ENCODE measurements at places on chromosomes 4 and X. TPM values are rescaled to one million over a fixed set of nuclear protein-coding genes. Genes with fewer than 3 reads are reported as not detected.

GRCh38 chrX:10379878-10380277 is 223.1 kb downstream of the CLCN4 start:
- H3K4me1 ChIP-seq, result no peaks in the 10 kb centered on the region
- DNase-seq, result peak; percentile 40
- H3K36me3 ChIP-seq, result no peaks in the 10 kb centered on the region
- H3K4me3 ChIP-seq, result no peak overlapping the region
- no peak overlapping the region for H3K27ac ChIP-seq
- H3K27me3 ChIP-seq, result no peaks in the 10 kb centered on the region

DNA sequence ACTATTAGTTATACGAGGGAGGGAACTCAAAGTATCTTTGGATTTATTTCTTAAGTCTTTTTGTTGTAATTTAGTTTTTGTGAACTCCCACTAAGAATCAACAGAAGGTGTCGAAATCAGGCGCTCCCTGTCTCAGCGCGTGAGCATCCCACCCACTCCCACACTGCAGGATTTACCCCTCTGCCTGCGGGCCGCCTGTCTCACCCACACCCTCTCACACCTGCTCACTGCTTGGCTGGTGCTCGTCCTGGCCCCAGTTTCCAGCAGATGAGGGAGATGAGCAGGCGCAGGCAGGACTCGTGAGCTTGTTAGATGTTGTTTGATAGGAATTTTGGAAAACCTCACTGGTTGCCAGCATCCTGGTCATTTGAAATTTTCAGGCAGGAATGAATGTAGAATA is 20.8 kb upstream of the HGFAC start:
- no peak overlapping the region for H3K4me3 ChIP-seq
- no peaks in the 10 kb centered on the region for H3K4me1 ChIP-seq
- H3K27ac ChIP-seq, result no peak overlapping the region
- H3K27me3 ChIP-seq, result no peaks in the 10 kb centered on the region
- H3K36me3 ChIP-seq, result no peaks in the 10 kb centered on the region

DNA sequence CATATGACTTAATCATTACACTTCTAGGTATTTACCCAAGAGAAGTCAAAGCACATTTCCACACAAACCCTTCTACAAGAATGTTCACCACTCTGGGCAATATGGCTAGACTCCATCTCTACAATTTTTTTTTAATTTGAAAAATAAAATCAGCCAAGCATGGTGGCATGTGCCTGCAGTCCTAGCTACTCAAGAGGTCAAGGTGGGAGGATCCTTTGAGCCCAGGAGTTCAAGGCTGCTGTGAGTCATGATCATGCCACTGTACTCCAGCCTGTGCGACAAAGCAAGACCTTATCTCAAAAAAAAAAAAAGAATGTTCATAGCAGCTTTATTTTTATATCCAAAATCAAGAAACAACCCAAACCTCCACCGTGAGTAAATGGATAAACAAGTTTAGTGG is 70.3 kb upstream of the MBNL3 start:
- peaks cover 2% of the 10 kb centered on the region for H3K27me3 ChIP-seq
- no peak overlapping the region for H3K4me3 ChIP-seq
- no peak for DNase-seq
- H3K36me3 ChIP-seq, result no peaks in the 10 kb centered on the region

- H3K36me3 ChIP-seq, result no peaks in the 10 kb centered on the region
- no peaks in the 10 kb centered on the region for H3K27me3 ChIP-seq
- H3K4me3 ChIP-seq, result no peak overlapping the region
- peak; percentile 2 for DNase-seq
- H3K4me1 ChIP-seq, result no peaks in the 10 kb centered on the region
Observed at GRCh38 chrX:70769659-70770227, 138.8 kb downstream of the TEX11 start.

DNA sequence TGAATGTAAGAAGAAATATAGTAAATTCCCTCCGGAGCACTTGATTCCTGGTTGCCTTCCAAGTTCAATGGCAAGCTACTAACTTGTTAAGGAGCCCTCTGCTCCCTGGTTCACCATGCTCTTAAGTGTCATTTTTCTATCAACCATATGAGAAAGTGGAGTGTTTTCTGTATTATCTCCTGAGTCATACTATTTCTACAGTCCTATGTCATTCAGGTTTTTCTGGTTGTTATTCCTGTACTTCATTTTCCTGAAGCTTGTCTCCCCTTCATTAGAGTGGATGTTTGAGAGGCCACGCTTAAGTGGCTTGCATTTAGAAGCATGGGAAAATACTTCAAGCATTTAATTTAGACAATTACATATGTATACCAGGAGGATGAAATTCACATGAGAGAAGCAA is 14.7 kb upstream of the EPGN start:
- H3K27ac ChIP-seq, result no peak overlapping the region
- H3K27me3 ChIP-seq, result no peaks in the 10 kb centered on the region
- no peak overlapping the region for H3K4me3 ChIP-seq
- no peak for DNase-seq

- peaks cover 18% of the 10 kb centered on the region for H3K4me1 ChIP-seq
- H3K27me3 ChIP-seq, result no peaks in the 10 kb centered on the region
- H3K27ac ChIP-seq, result no peak overlapping the region
- no peak for DNase-seq
Observed at GRCh38 chr4:1872870-1873269, 1.7 kb downstream of the NSD2 start.

DNA sequence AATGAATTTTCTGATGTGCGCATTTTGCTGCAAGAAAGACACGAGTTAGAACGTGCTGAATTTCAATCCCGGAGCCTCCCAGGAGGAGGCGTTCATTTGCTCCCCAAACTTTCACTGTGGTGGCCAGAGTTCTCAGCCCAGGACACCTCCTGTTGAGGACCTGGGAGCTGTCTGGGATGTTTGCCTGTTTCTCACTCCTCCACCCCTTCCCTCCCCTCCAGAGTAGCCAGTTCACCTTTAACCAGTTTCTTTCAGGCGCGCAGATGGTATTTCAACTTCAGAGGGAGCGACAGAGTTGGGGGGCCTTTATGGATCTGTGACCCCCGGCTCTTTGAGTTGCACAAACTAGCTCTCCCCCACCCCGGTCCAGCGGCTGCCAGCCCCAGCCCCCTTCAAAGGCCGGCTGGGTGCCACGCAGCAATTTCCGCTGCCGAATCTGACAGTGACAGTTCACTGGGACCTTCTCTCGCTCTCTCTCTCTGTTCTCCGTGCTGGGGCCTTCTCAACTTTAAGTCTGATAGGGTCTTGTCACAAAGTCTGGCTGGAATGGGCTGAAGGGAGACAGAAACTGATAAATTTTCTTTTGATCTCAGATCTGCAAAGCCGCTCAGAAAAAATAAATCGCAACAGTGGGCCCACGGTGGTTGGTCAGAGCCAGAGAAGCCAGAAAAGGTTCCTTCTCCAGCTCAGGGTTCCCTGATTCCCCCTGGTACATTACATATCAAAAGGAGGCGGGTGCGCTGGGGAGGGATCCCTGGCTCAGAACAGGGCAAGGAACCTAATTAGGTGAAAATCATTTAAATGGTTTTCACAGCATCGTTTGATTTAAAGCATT is 100.0 kb upstream of the STX18 start:
- no peak overlapping the region for H3K27ac ChIP-seq
- no peaks in the 10 kb centered on the region for H3K4me1 ChIP-seq
- H3K27me3 ChIP-seq, result no peaks in the 10 kb centered on the region
- H3K36me3 ChIP-seq, result no peaks in the 10 kb centered on the region
- no peak overlapping the region for H3K4me3 ChIP-seq

- DNase-seq, result no peak
- H3K36me3 ChIP-seq, result no peaks in the 10 kb centered on the region
- H3K4me1 ChIP-seq, result no peaks in the 10 kb centered on the region
- no peaks in the 10 kb centered on the region for H3K27me3 ChIP-seq
Observed at GRCh38 chr4:21848021-21848420, 100.6 kb downstream of the KCNIP4 start.

DNA sequence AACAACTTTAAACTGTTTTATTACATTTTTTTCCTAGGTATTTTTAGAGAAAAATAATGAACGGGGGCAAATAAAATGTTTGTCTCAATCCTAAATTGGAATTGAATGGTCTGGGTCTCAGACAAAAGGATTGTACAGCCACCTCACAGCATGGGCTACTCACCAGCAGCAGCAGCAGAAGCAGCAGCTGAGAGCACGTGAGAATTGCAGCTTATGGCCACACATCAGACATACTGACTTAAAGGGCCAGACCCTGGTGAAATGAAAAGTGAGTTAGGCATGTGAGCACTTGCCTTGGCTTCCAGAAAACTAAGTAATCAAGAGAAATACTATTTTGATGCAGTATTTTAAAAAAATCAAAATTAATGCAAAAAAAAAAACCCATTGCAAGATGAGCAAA is 56.6 kb downstream of the AASDH start:
- no peak for DNase-seq
- H3K4me3 ChIP-seq, result no peak overlapping the region
- no peaks in the 10 kb centered on the region for H3K36me3 ChIP-seq

DNA sequence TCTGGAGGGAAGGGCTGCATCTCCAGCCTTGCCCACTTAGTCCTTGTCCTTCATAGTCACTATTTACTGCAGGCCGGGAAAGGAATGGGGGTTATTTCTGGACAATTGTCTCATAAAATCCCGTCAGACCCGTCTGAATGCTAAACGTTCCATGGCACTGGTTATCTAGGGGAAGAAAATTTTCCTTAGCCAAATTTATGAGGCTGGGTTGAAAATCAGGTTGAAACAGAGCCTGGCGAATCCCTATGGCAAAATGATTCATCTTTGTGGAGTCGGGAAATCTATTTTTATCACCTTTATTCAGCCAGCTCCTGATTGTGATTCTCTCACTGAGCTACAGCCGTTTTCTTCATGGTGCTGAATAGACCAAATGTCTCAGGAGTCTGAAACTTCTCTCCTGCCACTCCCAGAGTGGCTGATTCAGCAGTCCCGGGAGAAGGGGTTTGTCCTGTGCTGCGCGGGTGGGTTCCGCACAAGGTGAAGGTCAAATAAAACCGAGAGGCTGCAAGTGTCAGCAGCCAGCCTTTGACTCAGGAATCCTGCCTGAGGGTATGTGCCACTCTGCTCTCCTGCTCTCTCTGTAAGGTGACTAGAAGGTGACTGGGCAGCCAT is 1.0 kb downstream of the LIMCH1 start:
- H3K36me3 ChIP-seq, result no peaks in the 10 kb centered on the region
- no peaks in the 10 kb centered on the region for H3K27me3 ChIP-seq
- H3K4me3 ChIP-seq, result no peak overlapping the region
- H3K4me1 ChIP-seq, result peaks cover 2% of the 10 kb centered on the region

- no peaks in the 10 kb centered on the region for H3K27me3 ChIP-seq
Observed at GRCh38 chr4:53043891-53044650, 182.0 kb downstream of the RASL11B start.

DNA sequence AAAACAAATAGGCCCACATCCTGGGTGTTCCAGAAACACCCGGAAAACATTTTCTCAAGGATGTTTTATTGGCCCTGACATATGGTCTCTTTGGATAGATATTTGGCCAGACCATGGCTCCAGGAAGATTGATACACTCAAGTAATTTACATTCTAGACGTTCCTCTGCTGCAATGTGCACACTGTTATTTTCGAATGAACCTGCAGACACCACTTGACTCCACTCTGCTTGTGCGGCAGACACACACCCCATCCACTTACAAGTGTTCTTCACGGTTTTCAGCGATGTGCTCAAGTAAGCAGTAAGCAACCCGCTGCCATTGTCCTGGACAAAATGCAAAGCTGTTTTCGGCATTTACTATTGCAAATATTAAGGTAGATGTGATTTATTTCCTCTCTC is 12.0 kb upstream of the GPM6A start:
- H3K36me3 ChIP-seq, result no peaks in the 10 kb centered on the region
- H3K27me3 ChIP-seq, result no peaks in the 10 kb centered on the region
- DNase-seq, result no peak
- no peaks in the 10 kb centered on the region for H3K4me1 ChIP-seq
- no peak overlapping the region for H3K27ac ChIP-seq
- H3K4me3 ChIP-seq, result no peak overlapping the region

GRCh38 chr4:26024079-26024478 is 110.1 kb downstream of the SMIM20 start:
- H3K27me3 ChIP-seq, result no peaks in the 10 kb centered on the region
- no peaks in the 10 kb centered on the region for H3K4me1 ChIP-seq
- no peaks in the 10 kb centered on the region for H3K36me3 ChIP-seq
- no peak for DNase-seq
- no peak overlapping the region for H3K27ac ChIP-seq

Gene C4orf36
- total RNA-seq, result 2.0 TPM

Gene APLN
- total RNA-seq, result 0.31 TPM

Gene H2BW2
- total RNA-seq, result not detected

Gene MAMLD1
- total RNA-seq, result 6.5 TPM

Gene TMPRSS11D
- not detected for total RNA-seq

Gene CT45A2
- not detected for total RNA-seq

Gene VAMP7
- total RNA-seq, result 40.4 TPM

Gene PHOX2B
- total RNA-seq, result not detected

Gene NPY5R
- total RNA-seq, result 3.0 TPM

Gene IDUA
- total RNA-seq, result 58.5 TPM
